ENCODE measurements at places on chromosomes 6 and 20.

DNA sequence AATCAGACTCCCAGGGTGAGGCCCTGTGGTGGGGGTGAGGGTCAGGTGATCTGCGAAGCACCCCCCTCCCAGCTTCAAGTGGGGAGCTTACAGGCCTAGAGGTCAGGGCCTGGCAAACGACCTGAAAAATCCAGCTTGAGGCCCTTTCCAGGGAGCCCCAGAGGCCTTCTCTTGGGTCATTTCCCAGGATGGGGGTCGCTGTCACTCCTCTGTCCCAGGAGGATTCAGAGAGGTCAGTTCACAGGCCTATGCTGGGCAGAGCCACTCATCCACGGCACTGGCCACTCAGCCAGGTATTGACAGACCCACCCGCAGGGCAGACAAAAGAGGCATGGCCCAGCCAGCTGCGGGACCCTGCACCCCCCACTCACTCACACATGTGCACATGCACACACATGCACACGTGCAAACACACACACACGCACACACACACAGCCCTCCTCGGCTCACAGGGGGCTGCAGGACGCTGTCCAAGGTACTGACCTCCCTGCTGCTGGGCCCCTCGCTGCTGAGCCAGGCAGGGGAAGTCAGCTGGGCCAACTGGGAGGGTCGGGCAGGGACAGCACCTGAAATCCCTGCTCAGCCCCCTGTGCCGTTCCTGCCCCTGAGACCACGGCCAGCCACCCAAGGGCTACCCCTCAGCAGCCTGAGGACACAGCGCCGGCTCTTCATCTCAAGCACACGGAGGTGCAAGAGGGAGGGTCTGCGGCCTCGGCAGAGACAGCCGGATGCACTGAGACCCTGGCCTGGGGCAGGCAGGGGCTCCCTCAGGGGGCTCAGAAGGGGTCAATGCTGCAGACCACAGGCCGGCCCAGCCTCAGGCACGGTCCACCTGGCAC lies 113.8 kb downstream of the TAF4 start:
- DNase-seq: no peak

- DNase-seq: no peak
Measured at GRCh38 chr20:42097741-42098140, 479.6 kb upstream of the CHD6 start.

DNA sequence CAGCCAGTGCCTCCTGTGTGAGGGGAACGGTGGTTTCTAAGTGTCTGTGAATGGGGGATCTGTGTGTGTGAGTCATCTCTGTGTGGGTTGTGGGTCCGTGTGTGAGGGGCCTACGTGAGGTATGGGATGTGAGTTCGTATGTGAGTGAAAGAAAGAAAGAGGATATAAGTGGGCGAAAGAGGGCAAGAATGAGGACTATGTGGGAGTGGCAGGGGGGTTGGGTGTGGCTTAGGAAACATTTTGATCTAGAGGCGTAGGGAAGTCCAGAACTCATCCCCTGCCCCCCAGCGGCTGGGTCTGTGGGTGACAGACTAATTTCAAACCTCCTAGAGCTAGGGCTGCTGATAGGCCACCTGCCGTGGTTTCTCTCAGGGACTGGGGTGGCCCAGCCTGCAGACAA lies 35.5 kb downstream of the DHX35 start:
- no peak for DNase-seq

DNA sequence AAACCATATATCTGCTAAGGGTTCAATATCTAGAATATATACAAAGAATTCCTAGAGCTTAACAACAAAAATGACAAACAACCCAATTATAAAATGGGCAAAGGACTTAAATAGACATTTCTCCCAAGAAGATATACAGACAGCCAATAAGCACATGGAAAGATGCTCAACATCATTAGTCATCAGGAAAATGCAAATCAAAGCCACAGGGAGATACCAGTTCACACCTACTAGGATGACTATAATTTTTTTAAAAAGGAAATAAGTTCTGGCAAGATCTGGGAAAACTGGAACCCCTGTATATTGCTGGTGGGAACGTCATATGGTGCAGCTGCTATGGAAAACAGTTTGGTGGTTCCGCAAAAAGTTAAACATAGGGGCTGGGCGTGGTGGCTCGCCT lies 116.2 kb upstream of the MYL9 start:
- DNase-seq: no peak

DNA sequence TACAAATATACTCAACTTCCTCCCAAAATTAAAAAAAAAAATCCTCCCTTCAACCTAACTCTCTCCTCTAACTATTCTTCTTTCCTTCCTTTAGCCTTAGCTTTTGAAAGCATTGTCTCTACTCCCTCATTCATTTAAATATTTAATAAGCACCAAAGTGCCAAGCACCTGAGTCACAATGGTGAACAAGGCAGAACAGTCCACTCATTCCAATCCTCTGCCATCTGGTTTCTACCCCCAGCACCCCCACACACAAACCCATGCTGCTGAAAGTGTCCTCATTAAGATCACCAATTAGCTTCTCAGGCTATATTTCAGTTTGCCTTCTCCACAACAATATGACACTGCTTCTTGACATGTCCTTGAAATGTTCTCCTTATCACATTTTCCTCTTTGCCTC lies 76.3 kb downstream of the DTNBP1 start:
- DNase-seq: no peak

GRCh38 chr6:93416571-93417420 lies 2.6 kb downstream of the EPHA7 start:
- DNase-seq: peak; percentile 34

DNA sequence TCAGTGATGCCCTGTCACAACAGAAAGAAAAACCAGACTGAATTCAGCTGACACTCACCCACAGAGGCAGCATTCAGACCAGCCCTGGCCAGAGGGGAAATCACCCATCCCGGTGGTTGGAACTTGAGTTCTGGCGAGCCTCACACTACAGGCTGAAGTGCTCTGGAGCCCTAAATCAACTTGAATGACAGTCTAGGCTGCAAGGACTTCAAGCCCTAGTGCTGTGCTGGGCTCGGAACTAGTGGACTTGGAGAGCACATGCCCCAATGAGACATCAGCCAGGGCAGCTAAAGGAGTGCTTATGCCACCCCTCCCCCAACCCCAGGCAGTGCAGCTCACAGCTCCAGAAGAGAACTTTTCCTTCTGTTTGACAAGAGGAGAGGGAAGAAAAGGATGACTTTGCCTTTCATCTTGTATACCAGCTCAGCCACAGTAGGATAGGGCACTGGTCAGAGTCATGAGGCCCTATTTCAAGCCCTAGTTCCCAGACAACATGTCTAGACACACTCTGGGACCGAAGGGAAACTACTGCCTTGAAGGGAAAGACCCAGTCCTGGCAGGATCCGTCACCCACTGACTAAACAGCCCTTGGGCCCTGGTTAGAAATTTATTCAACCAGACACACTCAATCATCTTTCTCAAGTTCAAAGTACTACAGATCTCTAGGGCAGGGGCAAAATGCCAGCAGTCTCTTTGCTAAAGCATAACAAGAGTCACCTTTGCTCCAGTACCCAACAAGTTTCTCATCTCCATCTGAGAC lies 43.2 kb upstream of the PNRC1 start:
- DNase-seq: no peak

- no peak for DNase-seq
Measured at GRCh38 chr6:109379711-109380110, 2.6 kb downstream of the CD164 start.

Data from D721Med (cell line).